NCI-H748 treated with DMSO at 0.1 percent for 48 hours (cell line): ENCODE measurements at places on chromosomes 16 and 17.

- DNase-seq, result no peak
These were observed 84.4 kb upstream of the GPRC5B start for GRCh38 chr16:19968891-19969683.

DNA sequence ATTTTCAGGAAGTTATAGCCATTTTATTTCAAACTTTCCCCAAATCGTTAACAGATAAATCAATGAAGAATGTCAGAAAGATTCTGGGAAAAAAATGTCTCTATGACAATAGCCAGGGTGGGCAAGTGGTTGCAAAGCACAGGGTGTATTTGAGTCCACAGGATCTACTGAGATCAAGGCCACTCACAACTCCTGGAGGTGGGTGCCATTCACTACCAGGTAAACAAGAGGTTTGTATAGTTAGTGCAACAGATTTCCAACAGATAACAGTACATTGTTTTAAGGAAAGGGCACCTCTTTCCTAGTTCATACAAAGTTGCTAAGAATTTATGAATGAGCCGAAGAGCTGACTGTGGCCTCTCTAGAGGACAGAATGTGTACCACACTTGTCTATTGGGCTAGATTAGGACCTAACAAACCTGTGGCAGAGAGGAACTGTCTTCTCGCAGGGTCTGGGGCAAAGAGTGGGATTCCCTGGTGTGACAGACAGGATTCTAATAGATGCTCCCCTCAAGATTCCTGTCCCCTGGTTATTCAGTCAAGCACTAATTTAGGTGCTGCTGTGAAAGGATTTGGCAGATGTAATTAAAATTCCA lies 52.0 kb upstream of the ZNF629 start:
- DNase-seq, result no peak

DNA sequence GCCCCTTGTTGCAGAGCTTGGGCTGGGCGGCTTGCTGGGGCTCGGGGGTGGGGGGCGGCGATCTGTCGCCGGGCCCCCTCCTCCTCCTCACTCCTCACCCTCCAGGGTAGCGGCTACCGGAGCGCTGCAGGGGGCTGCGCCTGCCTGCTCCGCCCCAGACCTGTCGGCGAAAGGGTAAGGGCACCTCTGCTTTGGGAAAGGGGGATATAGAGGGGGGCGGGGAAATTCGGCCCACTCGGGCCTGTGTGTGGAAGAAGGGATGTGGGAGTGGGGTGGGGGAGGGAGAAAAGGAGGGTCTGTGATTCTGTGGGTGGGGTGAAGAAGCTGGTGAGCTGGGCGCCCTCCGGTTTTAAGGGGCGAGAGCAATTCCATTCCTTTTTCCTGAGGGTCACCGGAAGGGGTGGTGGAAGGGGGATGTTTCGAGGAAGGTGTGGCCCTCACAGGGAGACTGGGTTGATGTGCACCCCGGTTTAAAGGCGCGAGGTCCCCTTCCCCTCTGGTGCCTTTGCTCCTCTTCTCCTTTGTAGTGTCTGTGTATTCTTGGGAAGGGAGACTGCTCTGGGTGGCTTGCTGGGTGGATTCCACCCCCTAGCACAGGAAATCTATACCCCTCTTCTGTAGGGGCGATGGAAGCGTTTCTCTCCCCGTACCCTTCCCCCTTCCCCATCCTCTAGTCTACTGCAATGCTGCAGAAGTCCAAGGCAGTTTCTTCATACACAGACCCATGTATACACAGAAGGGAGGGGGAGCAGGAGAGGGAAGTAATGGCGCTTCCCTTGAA lies 878 bp downstream of the TAOK1 start:
- peak; percentile 38 for DNase-seq

DNA sequence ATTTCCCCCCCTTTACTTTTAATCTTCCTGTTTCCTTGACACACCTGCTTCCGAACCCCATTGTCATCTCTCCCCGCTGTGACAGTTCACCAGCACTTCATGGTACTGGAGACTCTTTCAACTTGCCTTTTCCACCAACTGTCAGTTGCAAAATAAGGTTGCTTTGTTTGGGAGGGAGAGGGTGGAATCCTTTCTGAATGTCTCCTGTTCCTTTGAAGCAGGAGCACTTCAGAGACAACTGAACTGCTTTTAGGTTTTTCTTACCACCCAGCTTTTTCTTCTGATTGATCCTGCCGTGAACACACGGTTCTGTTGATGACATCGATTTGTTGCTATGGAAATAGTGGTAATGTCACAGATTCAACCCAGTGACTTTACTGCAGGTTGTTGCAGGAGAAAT lies 42.0 kb downstream of the RPA1 start:
- DNase-seq, result no peak

GRCh38 chr16:8989099-8989878 lies 25.6 kb upstream of the USP7 start:
- DNase-seq, result no peak

DNA sequence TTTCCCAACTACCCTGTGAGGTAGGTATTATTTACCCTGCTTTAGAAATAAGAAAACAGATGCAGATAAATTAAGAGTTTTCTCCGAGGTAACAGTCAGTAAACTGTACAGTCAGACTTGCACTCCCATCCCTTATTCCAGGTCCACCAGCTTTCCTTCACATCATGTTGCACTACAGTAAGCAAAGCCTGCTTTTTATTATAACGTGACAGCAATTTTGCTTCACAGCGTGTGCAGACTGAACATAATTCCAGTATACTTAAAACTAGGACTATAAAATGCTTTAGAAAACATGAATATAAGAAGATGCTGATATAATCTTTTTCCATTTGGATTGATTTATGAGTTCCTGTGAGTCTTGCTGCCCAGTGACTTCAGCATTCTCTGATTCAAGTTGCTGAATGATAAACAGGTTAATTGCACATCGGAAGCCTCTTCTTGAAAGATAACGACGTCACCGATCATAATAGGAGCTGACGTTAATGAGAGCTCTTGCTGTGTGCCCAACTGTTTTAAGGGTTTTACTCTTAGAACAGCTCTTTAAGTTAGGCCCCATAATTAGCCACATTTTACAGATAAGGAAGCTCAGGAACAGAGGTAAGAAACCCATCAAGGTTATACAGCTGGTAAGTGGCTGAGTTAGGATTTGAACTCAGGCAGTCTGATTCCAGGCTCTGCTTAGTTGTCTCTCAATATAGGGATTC lies 1.4 kb downstream of the LIG3 start:
- DNase-seq, result peak; percentile 37

- no peak for DNase-seq
These were observed 13.4 kb downstream of the CBFA2T3 start for GRCh38 chr16:88963583-88963982.

- DNase-seq, result no peak
These were observed 1.5 kb upstream of the ZNF764 start for GRCh38 chr16:30559690-30560089.

- DNase-seq, result peak; percentile 77
These were observed 164.4 kb upstream of the GSE1 start for GRCh38 chr16:85448557-85449190.

- DNase-seq, result no peak
These were observed 186.5 kb downstream of the PRKCA start for GRCh38 chr17:66488864-66489263.

GRCh38 chr17:5203908-5204294 lies 12.2 kb upstream of the ZNF594 start:
- DNase-seq, result no peak

DNA sequence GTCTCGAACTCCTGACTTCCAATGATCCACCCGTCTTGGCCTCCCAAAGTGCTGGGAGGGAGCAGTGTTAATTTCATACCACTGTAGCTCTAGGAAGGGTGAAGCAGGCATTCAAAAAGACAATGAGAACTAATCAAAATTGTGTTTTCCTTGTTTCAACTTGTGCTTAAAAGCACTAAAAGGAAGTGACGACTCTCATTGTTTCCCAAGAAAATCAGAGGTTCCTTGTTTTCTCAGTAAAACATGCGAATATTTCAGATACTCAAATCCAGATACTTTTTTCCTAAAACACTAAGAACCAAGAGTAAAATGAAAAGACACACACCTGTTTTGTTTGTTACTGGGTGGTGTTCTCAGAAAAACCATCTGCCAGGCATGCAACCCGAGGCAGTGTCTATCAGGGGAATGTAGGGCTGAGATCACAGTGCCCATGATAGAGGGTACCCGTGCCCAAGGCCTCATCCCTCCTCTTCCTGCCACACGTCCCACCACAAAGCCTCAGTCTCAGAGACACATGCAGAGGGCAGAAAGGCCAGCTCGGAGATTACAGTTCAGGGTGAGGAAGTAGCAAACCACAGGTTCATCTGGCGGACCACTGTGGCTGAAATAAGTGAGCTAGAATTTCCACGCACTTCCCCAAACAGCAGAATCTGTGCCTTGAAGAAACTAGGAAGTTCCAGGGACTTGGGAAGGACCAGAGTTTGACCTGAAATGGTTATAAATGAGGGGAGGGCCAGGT lies 33.7 kb downstream of the GINS3 start:
- DNase-seq, result no peak

- no peak for DNase-seq
These were observed 18.8 kb downstream of the TTYH2 start for GRCh38 chr17:74231928-74232907.

DNA sequence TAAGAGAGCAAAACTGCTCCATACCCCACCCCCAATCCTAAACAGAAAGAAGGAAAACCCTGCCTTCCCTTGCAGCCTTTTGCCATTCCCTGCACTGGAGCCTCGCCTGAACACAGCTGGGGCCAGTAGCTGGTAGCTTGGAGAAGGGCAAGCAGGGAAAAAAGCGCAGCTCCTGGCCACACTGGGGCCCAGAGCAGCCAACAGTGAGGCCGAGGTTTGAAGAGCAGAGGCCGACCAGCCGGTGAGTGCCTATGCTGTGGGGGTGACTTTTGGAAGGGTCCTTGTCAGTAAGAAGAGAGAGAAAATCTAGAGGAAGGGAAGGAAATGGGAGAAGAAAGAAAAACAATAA lies 3.2 kb upstream of the HOXB9 start:
- no peak for DNase-seq

GRCh38 chr17:11795906-11796305 lies 197.6 kb downstream of the DNAH9 start:
- no peak for DNase-seq

DNA sequence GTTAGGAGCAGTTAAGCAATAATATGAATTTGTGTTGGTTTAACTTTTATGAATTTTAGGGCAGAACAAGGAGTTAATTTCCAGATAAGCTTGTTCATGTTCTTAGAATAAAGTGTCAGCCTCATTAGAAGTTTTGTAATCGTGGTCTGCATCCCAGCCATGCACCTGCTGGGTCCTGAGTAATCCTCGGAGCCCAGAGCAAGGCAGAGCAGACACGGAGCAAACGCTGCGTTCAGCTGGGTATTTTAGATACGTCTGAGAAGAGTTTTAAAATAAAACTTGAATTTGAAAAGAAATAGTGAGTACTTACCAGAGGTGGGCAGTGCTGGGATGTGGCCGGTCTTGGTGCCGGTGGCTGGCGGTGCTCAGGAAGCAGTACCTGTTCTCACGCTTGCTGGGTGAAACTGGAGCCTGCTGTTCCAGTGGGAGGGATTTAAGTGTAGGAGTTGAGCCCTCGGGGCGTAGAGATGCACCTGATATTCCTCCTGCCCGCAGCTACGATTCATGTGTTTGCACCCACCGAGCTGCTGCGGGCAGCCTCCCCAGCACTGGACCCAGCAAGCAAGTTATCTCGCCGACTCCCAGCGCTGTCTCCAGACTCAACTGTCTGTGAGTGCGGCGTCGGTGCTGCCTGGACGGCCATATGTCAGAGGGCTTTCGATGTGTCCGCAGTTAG lies at the start of gene ZNF750:
TSS of gene ZNF750 (minus strand) at position 406 of the 676 bp plus-strand sequence. CDS start 7,568 bp downstream, outside the sequence.
- DNase-seq, result no peak

GRCh38 chr17:64343833-64344637 lies 46.6 kb downstream of the PECAM1 start:
- DNase-seq, result peak; percentile 88

GRCh38 chr17:59356543-59357218 lies 25.2 kb downstream of the YPEL2 start:
- no peak for DNase-seq

DNA sequence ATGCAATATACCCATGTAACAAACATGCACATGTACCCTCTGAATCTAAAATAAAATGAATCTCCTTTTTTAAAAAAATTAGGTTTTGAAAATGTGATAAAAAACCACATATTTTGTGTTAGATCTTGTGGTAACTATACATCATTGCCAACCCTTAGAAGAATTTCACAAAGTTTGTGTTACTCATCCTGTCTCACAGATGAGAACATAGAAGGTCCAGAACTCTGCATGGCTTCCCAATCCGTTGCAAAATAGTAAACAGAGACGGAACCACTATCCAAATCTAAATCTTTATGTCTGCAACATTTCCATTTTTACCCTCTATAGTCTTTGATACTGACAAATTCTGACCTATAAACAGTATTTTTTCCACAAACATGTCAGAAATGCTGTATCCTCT lies 759.9 kb downstream of the KCNJ2 start:
- no peak for DNase-seq

DNA sequence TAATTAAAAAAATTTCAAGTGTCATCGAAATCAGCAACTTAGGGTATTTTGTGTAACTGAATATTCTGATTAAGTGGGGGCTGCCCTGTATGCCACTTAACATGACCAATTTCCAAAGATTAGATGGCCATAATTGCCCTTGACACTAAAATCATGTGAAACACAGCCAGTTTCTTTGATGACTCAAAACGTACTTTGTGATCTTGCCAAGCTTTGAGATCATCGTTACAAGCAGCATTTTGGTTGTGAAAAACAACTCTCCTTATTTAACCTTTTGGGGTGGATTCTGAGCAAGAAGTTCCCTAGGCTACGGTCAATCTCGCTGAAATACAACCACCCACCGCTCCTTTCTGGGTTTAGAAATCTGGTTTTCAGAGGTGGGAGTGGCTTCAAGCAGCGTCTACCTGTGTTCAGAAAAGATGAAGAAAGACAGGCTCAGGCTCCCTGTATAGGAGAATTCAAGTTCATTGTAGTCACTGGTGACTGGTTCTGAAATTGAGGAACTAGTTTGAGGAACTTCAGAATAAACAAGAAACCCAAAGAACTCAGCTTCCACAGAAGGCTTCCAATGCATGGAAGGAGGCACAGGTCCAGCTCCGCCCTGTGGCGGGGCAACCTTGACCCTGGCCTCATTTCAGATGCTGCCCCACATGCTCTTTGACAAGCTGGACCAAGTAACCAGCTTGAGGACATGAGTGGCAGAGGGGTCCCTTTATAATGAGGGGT lies 9.4 kb downstream of the MAP3K14 start:
- no peak for DNase-seq

DNA sequence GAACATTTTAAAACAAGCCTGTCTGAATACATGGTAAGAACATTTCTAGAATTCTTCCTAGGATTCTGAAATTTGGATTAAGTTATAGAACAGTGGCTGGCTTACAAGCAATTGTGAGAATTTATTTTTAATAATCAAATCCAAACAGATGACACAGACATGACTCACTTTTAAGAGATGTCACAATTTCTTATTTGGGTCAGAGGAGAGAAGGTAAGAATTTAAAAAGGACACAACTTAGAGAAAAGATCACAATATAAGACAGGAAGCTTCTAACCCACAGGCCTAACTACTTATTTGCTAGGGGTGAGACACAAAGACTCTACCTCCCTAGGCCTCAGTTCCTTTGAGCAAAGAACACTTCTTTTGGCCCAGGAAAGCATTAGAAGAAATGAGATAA lies 32.7 kb downstream of the ZZEF1 start:
- no peak for DNase-seq

GRCh38 chr16:12461201-12461600 lies 342.5 kb downstream of the CPPED1 start:
- no peak for DNase-seq

- no peak for DNase-seq
These were observed 90.7 kb upstream of the CREBBP start for GRCh38 chr16:3971261-3971660.

GRCh38 chr16:7343243-7343642 lies 10.6 kb downstream of the RBFOX1 start:
- DNase-seq, result no peak

GRCh38 chr17:37358098-37358829 lies 17.5 kb upstream of the C17orf78 start:
- peak; percentile 54 for DNase-seq

GRCh38 chr16:29678691-29679267 lies at the start of gene QPRT:
Gene QPRT (plus strand): TSS chr16:29679180. CDS start chr16:29679198, 18 bp downstream.
- DNase-seq, result no peak
